ENCODE measurements at places on chromosomes 2 and 18.

GRCh38 chr2:198137733-198138132 is 333.3 kb downstream of the PLCL1 start:
- no peak for DNase-seq

DNA sequence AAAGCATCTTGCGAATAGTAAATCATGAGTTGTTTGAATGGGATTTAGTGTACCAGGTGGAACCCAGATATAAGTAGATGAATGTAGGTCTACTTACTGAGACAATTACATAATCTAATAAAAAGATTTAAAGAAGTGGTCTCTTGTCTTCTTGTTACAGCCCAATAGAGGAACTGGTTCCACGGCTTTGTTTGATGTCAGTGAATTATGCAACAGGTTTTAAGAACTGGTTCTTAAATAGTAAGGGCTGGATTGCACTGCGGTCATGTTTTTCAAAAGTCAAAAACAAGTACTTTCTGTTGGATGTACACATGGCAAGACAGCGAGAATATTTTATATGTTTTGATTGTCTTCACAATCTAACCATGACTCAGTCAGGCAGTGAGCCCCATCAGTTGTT is 15.4 kb upstream of the SLC9A2 start:
- DNase-seq = no peak

- DNase-seq = no peak
Observed at GRCh38 chr18:26562568-26562967, 14.2 kb upstream of the KCTD1 start.

DNA sequence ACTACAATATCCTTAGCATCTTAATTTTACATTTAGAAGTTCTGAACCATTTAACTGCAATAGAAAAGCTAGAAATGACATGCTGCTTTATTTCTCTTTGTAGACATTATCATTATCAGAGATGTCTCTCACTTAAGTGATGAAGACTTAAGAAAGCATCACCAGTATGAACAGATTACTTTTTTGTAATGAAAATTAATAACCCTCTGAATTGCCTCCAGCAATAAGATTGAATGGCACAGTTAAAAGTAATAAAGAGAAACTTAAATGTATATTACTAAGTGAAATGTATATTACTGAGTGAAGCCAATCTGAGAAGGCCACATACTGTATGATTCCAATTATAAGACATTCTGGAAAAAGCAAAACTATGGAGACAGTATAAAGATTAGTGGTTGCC is 89.4 kb downstream of the PID1 start:
- DNase-seq = no peak

DNA sequence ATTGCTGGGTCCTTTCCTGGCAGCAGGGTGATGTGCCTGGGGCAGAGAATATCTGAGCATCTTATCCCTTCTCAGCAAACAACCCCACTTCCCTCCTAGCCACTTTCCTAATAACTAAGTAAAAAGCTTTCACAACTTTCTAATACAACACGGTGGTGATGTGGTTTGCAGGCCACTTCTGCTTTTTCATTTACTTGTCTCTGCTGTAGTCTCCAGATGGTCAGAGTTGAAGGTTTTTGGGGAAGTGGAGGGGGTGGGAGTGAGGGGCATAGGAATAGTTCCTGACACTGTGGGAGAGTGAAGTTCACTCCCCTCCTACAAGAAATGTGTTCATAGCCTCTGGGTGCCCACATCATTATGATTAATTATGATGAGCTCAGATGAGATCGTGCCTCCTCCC is 11.6 kb downstream of the OXER1 start:
- no peak for DNase-seq

- DNase-seq = no peak
Observed at GRCh38 chr2:26645762-26646161, 4.6 kb upstream of the CIB4 start.

DNA sequence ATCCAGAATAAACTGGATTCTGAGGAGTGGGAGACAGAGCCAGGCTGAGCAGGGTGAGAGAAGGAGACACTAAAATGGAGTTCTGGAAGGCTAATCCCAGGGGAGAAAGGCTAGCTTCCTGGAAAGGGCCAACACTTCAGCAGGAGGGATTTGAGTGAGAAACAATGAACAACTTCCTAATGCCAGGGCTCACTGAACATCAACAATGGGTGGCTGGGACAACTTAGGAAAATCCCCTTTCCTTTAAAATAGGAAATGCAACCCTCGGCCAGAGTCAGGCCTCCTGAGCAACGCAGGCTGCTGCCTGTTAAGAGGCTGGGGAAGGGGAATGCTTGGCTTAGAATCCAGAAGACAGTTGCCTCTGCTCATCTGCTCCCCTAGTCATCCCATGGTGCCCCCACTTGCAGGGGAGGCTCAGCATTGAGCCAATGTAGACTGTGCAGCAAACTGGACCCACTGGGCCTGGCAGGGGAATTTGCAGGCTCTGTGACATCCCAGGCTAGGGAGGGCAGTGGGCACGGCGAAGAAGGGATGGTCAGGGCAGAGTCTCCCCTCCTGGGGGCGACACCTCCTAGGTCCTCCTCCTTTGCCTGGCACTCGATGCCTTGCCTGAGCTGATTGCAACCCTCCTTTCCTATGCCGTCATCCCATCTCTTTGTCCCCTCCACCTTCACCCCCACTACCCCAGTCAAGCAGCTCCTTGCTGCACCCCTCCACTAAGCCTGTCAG is 182.5 kb downstream of the TNS1 start:
- DNase-seq = no peak

GRCh38 chr2:151795646-151796240 is 32.5 kb downstream of the ARL5A start:
- DNase-seq = no peak

DNA sequence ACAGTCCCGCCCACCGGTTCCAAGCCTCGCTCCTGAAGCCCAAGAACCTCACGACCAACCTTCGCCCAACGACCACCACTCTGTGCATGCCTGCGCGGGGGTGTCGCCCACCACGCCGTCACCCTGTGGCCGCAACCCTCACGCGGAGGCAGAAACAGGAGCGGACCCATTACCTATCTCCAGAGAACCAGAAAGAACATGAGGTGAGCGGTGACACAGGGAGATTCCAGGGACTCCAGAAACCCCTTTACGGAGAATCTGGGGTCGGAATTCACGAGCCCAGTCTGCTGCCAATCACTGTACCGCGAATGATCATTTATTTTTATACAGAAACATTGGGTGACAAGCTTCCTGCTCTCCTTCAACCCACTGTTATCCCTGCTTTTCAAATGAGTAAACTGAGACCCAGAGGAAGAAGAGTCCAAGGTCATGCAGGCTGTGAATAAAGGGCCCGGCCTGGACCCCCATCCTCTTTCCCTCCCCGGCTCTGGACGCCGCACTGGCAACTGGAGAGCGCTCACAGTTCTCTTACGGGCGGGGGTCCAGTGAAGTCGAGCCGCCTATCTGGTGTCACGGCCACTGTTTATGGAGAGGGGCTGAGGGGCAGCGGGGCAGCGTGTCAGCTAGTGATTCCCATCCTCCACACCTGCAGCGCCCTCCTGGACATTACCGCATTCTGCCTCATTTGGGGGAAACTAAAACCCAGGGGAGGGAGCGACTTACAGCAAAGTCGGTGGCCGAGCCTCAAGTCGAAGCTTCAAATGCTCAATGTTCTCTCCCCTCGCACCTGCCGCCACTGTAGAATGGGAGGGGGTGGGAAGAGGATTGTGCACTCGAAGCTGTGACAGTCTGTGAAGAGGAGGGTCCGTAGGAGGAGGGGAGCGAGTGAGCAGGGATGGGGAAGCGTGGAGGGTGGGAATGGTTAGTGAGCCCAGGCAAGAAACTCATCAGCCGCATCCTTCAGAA is 723 bp upstream of the SLC30A3 start:
- no peak for DNase-seq
